Hindlimb muscle (tissue), 1 donor: ENCODE measurements at places on chromosomes 13 and 19.

GRCh38 chr13:106602178-106602577 lies 34.2 kb upstream of the ARGLU1 start:
- no peak for DNase-seq

DNA sequence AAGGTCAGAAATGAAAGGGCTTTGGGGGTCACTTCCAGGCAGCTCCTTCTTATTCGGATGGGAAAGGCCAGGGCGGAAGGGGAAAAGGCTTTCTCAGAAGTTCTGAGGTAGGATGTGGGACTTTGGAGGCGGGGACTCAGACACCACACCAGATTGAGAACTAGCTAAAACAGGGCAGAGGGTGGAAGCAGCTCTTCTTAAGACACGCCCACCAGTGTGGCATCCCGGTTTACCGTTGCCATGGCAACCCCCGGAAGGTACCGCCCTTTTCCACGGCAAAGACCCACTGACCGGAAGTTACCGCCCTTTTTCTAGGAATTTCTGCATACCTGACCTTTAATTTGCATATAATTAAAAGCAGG lies 3.8 kb upstream of the LILRA5 start:
- DNase-seq, result no peak

DNA sequence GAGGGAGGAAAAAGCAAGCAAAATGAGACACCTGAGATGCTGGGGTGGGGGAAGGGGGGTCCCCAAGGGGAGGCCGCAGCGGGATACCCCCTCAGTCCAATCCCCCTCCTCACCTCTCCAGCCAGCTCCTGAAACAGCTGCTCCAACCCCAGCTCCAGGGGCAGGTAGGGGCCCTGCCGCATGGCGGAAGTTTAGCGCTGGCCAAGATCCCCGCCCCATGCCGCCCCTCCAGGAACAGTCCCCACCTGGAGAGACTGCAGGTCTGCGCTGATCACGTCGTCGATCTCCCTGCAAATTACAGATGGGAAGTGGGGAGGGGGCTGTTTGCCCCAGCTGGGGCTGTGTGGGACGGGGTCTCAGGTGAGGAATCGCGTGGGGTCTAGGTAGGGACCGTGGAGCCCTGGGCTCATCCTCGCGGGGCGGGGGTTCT lies 9.0 kb downstream of the CAPN12 start:
- no peak for DNase-seq

DNA sequence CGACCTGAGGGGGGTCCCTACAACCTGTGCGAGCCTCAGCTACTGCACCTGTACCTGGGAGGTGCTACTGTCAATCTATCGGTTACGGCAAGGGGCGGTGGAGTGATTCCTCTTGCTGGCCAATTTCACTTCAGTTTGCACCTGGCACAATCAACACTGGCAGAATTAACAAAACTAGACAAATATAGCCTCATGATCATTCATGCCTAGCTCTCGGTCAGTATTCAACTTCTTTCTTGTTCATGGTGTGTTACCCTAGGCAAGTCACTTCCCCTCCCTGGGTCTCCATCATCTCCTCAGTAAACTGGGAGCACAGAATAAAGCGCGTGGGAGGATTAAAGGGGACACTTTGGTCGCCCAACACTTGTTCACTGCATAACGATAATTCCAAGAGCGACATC lies 618 bp downstream of the HAUS8 start:
- DNase-seq, result no peak

- DNase-seq, result peak; percentile 35
These were observed 75.1 kb downstream of the COL4A2 start for GRCh38 chr13:110382229-110382628.

DNA sequence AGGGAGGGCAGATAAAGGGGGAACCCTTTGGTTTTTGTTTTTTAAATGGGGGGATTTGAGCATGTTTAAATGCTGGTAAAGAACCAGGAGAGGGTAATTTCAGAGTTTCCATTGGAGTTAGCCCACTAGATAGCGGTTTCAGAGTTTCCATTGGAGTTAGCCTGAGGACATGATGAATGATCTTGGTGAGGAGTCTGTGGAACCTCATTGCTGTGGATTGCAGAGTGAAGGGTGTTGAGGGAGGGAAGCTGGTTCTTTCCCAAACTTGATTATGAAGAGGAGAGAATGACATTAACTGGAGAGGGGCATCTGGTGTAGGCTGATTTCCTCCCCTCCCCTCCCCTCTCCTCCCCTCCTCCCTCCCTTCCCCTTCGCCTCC lies 5.0 kb downstream of the WASF3 start:
- DNase-seq, result no peak

- DNase-seq, result no peak
These were observed 276.4 kb downstream of the KCNRG start for GRCh38 chr13:50291611-50292010.

GRCh38 chr13:113884821-113885220 lies 20.9 kb upstream of the GAS6 start:
- no peak for DNase-seq

DNA sequence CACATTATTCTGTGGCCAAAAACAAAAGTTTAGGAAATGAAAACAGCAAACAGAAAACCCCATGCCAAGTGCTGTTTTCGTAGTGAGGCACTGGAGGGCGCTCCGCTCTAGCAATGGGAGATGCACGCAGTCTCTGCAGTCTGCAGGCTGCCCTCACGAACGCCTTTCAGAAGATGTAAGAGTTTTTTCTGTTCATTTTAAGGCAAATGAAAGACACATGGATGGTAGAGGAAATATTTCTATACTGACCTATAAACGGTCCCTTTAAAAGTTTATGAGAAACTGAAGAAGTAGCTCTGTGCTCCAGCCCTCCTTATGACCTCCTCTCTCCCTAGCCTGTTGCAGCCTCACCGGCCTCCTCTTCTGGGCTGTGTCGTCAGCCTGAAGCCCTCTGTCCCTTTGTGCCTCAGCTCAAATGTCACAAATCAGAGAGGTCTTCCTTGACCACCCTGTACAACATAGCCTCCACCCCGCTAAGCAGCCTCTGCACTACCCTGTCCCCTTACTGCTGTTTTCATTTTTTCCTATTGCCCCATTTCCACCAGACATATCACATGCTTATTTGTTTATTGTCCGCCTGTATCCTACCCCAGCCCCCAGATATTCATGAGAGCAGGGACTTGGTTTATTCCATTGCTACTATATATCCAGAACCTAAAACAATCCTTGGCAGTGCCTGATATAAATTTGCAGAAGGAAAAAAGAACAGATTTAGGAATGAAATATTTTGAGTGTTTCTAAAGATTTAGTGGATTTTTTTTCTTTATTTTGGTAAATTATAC lies 116.4 kb downstream of the TM9SF2 start:
- peak; percentile 15 for DNase-seq

- no peak for DNase-seq
These were observed 43.1 kb upstream of the AMER2 start for GRCh38 chr13:25215253-25215575.

GRCh38 chr13:88429862-88430261 lies 758.7 kb downstream of the SLITRK5 start:
- DNase-seq, result no peak

DNA sequence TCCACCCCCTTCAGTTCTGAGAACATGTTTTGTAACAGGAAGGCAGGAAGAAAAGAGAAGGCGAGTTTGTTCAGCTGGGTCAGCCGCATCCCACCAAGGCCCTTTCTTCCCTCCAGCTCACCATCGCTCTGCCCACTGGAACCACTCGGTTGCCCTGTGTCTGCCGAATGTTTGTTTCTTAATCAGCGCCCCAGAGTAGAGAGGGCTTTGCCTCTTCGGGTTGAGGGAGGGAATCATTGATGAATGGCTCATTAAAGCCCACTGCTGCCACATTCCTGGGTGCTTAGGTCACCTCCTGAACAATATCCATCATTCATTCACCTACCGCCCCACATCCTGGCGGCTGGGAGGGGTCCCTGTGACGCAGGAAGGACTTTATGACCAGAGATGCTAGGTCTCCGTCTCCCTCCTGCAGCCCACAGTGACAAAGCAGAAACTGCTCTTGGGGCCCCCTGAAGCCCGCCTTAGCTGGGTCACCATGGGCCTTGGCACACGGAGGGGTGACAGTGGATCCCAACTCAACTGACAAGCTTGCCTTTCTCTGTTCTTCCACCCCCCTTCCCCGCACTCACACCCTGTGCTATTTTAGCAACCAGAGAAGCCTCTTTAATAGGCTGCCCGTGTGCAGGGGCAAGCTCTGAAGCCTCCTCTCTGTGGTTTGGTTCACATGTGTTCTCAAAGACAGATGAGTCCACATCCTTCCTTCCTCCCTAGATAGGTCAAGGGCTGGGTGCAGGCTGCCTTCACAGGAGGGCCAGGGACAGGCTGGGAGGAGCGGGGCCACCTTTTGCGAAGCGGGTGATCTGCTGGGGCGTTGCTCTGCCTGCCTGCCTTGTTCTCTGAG lies 46.2 kb downstream of the ACTN4 start:
- DNase-seq, result no peak

GRCh38 chr13:113746671-113747070 lies 12.4 kb upstream of the TMEM255B start:
- DNase-seq, result no peak
